ENCODE measurements at places on chromosomes 12 and 14.

DNA sequence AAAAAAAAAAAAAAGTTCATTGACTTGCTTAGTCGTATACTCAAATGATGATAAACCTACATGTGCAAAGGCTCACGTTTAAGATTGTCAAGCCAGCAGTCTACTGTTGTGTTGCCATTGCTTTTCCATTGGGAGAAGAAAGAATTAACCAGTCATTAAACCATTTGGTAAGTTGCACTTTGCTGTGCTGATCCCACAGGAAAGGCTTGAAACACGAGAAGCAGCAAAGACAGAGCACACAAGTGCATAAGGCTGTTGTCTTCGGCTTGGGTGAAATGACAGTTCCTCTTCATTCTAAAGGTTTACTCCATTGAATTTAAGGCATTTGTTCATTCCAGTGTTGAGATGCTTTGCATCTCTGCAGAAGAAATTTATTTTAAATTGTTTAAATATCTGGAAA, 50.1 kb downstream of the ZC3H14 start:
- no peak for DNase-seq

GRCh38 chr12:94987801-94988200, 15.7 kb downstream of the NDUFA12 start:
- DNase-seq, result no peak

DNA sequence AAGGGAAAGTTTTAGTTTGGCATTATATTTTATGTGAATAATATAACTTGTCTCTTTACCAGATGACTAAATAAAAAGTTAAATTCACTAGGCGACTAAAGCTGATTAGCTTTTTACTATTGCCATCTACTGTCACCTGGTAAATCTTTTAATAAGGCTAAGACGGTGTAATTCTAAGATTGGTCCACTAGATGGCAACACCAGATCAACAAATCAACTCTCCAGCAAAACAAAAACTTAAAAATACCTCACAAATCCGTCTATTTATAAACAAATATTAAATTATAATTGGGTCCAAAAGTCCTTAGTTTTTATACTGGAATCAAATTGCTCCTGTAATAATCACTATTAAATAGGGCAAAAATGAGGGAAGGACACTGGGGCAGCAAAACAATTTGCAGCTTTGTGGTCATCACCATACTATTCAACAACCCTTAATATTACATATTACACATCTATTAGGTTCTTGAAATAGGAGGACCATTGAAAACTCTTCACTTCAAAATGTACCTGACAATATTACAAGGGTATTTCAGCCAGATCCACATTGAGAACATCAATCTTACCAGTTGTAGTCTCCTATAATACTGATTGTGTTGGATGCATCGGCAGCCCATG, 47.9 kb downstream of the GALC start:
- DNase-seq, result peak; percentile 23

- DNase-seq, result no peak
These were observed 98.8 kb downstream of the CCDC92 start for GRCh38 chr12:123873793-123874192.

- no peak for DNase-seq
These were observed 999 bp upstream of the DCAF4 start for GRCh38 chr14:72925171-72925759.

DNA sequence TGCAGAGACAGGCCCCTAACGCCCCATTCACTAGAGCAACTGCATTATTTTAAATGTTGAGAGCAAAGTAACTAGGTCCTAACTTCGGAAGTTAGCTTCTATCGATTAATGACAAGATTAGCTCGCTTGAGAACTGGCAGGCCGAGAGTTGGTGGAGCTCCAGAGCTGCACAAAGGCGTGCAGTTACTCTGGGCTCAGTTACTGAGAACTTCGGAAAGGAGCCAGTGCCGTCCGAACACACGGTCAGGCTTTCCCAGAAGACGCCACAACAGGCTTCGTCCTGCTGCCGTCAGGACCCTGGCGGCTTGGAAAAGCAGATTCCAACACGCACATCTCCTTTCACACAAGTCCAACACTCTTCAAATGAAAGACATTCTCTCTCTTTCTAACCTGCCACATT, 45.4 kb upstream of the TESC start:
- no peak for DNase-seq

DNA sequence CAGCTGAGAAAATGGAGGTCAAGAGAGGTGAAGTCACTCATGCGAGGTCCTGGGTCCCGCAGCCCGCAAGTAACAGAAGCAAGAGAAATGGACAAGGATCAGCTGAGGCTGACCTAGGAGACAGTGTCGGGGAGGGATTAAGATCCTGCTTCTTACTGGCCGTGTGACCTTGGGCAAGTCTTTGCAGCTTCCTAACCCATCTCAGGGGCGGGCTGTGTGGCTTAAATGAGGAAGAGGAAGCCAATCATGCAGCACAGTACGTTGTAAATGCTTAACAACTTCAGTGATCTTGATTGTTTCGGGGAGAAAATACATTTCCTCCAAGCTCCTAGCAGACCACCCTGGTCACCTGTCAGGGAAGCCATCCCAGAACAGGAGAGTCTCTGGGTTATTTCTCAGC, 7.1 kb upstream of the PGF start:
- no peak for DNase-seq

GRCh38 chr12:57755454-57756372, 810 bp downstream of the MARCHF9 start:
- DNase-seq, result peak; percentile 50

GRCh38 chr12:116933091-116933490, 22.3 kb downstream of the FBXW8 start:
- DNase-seq, result no peak

DNA sequence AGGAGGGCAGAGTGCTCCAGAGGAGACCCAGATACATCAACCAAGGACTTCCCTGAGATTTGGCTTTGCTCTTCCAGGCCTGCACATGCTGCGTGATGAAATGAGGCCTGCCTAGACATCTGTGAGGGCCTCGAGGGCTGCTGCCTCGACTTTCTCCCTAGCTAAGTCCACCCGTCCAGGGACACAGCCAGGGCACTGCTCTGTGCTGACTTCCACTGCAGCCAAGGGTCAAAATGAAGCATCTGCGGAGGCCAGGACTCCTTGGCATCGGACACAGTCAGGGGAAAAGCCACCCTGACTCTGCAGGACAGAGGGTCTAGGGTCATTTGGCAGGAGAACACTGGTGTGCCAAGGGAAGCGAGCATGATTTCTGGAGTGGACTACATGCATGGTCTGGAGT, 10.7 kb downstream of the SLC25A47 start:
- no peak for DNase-seq

Data from T47D (cell line).